Left cardiac atrium (tissue), 4 donors: ENCODE measurements at places on chromosomes 13 and 19. TPM values are rescaled to one million over a fixed set of nuclear protein-coding genes. Genes with fewer than 3 reads are reported as not detected.

DNA sequence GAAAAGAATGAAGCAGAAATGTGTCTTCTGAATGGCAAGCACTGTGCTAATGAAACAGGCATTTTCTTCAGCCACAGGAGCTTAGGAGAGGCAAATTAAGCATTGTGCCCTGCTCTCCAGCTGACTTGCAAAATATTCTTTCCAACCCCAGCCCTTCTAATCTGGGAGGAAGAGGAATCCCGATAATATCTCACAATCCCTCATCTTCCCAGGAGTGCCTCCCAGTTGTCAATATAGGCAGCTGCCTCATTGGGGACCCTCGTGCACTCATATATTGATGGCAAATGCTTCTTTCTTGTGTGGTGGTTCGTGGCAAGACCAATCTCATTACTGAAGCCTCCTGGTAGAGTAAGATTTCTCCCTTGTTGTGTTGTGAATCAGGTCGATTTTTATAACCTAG lies 299.0 kb downstream of the COG6 start:
- DNase-seq, result no peak

DNA sequence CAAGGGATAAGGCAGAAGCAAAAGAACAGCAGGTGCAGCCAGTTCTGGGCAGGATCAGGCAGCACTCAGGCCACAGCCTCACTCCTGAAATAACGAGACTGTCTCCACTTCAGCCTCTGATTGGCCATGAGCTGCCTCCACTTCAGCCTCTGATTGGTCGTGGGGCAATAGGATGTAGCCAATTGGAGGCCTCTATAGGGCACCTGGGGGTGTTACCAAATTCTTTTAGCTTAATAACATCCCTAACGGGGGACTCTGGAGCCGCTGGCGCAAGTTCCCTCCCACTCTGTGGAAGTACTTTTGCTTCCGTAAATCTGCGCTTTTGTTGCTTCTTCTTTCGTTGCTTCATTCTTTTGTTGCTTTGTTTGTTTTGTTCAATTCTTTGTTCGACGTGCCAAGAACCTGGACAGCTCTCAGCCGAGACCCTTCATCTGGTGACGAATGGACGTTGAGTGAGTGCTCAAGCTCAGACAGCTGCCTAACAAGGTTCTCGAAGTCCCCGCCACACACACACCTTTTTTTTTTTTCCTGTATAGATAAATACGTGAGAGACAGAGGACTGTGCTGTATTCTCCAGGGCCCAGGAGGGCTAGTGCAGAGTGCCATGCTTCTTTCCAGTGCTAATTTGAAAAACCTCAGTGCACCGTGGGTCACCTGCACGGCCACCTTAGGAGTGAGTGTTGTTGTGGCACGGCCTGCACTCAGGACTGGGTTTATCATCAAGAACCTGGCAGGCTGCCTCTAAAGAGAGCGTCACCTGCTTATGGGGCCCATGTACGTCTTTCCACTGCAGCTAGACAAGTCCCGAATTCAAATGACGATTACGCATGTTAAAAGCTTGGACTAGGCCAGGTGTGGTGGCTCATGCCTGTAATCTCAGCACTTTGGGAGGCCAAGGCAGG lies 32.0 kb upstream of the TUBGCP3 start:
- DNase-seq, result no peak

DNA sequence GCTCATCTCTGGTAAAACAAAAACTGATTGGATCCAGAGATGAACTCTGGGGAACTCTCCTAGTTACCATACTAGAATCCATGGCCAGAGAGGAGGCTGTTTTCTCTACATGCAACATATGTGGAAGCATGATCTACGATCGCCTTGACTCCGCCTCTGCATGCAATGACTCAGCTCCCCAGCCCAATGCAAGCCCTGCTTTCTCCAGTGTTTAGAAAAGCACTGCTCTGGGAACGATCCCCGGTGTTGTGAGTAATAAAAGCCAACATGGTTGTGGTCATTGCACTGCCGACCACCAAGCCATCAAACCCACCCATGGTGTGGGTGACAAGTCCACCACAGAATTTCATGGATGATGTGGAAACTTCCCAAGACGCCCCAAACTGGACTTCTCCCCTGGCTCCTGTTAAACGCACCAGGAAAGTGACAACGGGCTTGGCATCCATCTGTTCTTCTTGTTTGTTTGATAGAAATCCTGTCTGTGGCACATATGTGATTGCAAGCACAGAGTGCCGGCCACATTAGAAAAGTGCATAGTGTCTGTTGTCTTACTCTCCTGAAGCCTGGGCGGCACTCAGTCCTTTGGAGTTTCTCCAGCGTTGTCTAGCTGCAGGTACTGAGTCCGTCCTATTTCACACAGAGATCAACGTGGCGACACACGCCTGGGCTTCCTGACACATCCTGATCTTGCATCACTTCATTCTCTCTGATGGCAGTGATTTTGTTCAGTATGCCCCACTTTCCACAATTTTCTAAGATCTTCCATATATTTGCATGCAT lies 36.4 kb upstream of the VSTM2B start:
- no peak for DNase-seq

FXYD7 gene
- total RNA-seq, result not detected

DNA sequence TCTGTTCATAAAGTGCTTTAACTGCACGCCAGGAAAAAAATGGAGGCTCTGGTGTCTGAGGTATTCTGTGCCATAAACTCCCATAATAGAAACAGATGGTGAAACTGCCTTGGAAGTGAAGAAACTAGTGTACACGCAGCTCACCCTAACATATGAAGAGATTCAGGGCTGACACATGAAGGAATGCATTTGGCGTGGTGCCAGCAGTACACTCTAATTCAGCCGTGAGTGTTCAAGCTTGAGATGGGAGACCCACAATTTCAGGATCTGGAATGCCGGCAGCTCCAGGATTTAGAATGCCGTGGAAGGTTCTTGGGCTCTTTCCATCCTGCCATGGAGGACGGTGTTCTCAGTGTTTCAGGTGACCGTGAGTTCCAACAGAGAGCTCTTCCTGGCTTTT lies 478.4 kb downstream of the TSHZ3 start:
- DNase-seq, result no peak

DNA sequence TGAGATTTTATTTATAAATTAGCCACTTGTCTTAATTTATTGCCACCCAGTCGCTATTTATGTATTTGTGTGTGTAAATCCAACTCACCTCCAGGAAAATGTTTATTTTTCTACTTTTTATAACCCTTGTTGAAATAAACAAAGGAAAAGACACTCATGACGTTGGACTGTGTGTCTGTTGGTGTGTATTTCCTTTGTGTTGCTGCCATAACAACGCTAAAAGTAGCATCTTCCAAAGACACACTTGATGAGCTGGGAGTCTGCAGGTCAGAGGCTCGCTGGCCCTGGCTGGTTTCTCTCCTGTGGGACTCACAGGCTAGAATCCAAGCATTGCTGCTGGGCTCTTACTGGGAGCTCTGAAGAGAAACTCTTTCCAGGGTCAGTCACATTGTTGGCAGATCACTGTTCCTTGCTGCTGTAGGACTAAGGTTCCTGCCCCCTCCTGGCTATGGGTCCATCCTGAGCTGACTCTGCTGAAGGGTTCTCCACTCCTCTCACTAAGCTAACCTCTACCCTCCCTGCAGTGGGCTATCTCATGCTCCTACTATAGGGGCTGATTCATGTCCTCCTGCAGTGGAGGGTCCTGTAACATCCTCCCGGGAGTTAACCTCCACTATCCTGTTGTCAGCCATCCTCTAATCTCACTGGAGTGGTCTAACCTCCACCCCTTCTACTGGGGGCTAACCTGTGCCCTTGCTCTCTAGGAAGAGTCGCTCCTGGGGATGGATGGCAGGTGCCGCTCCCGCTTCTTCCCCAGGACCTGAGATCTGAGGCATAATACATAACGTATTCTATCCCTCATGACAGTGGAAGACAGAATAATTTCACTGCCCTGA lies 2.1 kb downstream of the IFNL2 start:
- no peak for DNase-seq
